ENCODE measurements at places on chromosomes 12 and 14. TPM values are rescaled to one million over a fixed set of nuclear protein-coding genes. Genes with fewer than 3 reads are reported as not detected.

DNA sequence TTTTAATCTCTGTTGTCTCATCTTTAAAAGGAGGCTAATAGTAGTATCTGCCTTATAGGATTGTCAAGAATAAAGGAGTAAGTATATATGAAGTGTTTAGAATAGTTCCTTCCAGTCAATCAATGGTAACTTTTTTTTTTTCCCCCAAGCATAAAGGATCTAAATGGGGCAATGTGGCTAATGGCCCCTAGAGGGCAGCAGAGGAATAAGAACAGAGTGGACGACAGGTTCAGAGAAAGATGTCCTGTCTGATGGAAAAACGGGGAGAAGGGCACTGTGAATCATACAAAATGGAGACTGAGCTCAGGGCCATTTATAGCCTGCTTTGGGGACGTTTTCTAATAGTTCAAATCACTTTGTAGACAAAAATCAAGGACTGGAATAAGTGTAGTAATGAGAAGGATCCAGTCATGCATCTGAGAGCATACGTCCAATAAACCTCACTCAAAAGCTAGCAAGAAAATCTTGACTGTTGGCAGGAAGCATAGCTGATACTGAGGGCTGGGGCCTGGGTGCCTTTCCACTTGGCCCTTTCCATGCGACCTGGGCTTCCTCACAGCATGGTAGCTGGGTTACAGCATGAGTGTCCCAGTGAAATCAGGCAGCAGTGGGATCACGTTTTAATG is 51.3 kb downstream of the IFNG-AS1 start:
- no peaks in the 10 kb centered on the region for H3K4me1 ChIP-seq
- no peaks in the 10 kb centered on the region for H3K36me3 ChIP-seq
- H3K27ac ChIP-seq: no peak overlapping the region
- no peak overlapping the region for H3K4me3 ChIP-seq

GRCh38 chr12:131794061-131794460 is 34.1 kb upstream of the MMP17 start:
- DNase-seq: no peak
- H3K27me3 ChIP-seq: no peaks in the 10 kb centered on the region
- no peak overlapping the region for H3K27ac ChIP-seq
- H3K36me3 ChIP-seq: peaks cover 38% of the 10 kb centered on the region
- H3K4me1 ChIP-seq: no peaks in the 10 kb centered on the region

- H3K27me3 ChIP-seq: no peaks in the 10 kb centered on the region
- no peak overlapping the region for H3K27ac ChIP-seq
- no peaks in the 10 kb centered on the region for H3K4me1 ChIP-seq
- peaks cover 6% of the 10 kb centered on the region for H3K36me3 ChIP-seq
- no peak for DNase-seq
Observed at GRCh38 chr12:2857576-2857975, 737 bp upstream of the TEX52 start.

GRCh38 chr12:13102461-13103195 is 839 bp downstream of the GSG1 start:
- H3K27ac ChIP-seq: peak overlapping the region; percentile 68
- peaks cover 37% of the 10 kb centered on the region for H3K4me1 ChIP-seq
- H3K4me3 ChIP-seq: no peak overlapping the region
- DNase-seq: peak; percentile 48

DNA sequence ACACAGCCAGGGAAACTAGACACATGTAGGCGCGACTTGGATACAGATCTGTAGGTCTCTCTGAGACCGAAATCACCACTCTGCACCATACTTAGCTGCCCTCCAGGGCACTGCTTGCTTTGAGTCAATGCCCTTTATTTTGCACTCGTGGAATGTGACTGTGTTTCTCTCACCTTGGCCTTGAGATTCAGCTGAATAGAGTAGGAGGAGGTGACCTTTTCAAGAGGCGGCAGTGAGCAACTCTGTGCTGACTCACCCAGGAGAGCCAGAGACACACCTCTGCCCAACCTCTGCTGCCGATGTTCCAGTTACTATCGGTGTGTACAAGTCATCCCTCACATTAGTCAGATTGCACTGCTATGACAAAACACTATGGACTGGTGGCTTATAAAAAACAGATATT is 583.4 kb downstream of the VRK1 start:
- H3K27ac ChIP-seq: no peak overlapping the region
- no peaks in the 10 kb centered on the region for H3K4me1 ChIP-seq
- no peaks in the 10 kb centered on the region for H3K27me3 ChIP-seq
- no peaks in the 10 kb centered on the region for H3K36me3 ChIP-seq
- no peak for DNase-seq

NDUFA9 gene
- polyA plus RNA-seq: 71.0 TPM
